ENCODE measurements at places on chromosomes 1 and 21. TPM values are rescaled to one million over a fixed set of nuclear protein-coding genes. Genes with fewer than 3 reads are reported as not detected.

DNA sequence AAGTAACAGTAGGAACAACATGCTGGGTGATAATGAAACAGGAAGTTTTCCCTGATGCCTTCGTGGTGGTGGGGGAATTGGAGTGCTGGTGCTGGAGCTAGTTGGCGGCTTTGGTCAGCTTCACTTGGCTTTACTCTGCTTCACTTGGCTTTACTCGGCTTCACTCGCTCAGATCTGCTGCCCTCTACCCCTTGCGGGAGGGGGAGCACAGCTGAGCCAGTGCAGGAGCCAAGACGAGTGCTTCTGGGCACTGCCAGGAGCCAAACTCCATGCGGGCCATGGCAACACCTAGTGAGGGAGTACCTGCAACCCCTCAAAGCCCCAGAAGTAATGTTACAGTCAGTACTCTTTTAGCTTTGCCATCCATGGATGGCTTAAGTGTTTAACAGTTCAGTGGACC lies 10.6 kb upstream of the PRKACB start:
- DNase-seq = no peak
- H3K36me3 ChIP-seq = no peaks in the 10 kb centered on the region
- H3K4me1 ChIP-seq = no peaks in the 10 kb centered on the region
- no peaks in the 10 kb centered on the region for H3K27me3 ChIP-seq
- H3K27ac ChIP-seq = no peak overlapping the region

GRCh38 chr1:27672750-27673112 lies 739 bp upstream of the IFI6 start:
- no peaks in the 10 kb centered on the region for H3K36me3 ChIP-seq
- H3K27me3 ChIP-seq = no peaks in the 10 kb centered on the region
- H3K4me3 ChIP-seq = no peak overlapping the region
- peaks cover 28% of the 10 kb centered on the region for H3K4me1 ChIP-seq

DNA sequence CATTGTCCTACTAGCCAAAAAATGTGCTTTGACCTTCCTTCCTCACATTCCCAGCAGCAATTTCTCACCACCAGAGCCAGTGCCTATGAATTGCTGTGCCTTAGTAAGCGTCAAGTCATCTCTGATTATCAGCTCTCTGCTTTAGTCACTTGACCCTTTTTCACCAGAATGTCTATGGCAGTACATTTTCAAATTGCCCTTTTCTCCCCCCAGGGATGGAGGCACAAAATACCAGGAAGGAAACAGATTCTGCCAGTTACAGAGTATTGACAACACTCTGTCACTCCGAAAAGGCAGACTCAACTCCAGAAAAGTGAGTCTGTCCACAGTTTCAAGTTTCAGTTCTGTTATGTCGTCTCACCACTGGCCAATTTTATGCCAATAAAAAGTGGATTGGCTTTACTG lies 167.4 kb downstream of the TNFSF18 start:
- H3K36me3 ChIP-seq = no peaks in the 10 kb centered on the region
- peaks cover 8% of the 10 kb centered on the region for H3K4me1 ChIP-seq
- DNase-seq = no peak
- H3K27me3 ChIP-seq = no peaks in the 10 kb centered on the region
- no peak overlapping the region for H3K4me3 ChIP-seq
- no peak overlapping the region for H3K27ac ChIP-seq

- peaks cover 10% of the 10 kb centered on the region for H3K4me1 ChIP-seq
- H3K4me3 ChIP-seq = peak overlapping the region; percentile 98
- peak overlapping the region; percentile 81 for H3K27ac ChIP-seq
- H3K36me3 ChIP-seq = peaks cover 25% of the 10 kb centered on the region
Measured at GRCh38 chr1:43172527-43172972, 420 bp downstream of the CFAP57 start.

DNA sequence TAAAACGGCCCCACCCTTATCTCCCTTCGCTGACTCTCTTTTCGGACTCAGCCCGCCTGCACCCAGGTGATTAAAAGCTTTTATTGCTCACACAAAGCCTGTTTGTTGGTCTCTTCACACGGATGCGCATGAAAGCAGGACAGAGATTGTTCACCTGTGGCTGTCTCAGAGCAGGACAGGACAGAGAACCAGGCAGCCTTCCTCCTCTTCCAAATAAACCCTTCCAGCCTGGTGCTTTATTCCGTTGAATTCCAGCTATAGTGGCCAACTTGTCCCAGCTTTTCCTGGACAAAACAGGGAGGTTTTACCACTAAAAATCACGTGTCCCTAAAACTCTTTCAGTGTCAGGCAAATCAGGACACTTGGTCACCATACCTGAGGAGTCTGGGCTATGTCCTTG lies 9.5 kb upstream of the DMRTB1 start:
- DNase-seq = no peak
- H3K4me3 ChIP-seq = no peak overlapping the region
- H3K27ac ChIP-seq = no peak overlapping the region
- H3K36me3 ChIP-seq = no peaks in the 10 kb centered on the region
- peaks cover 8% of the 10 kb centered on the region for H3K27me3 ChIP-seq
- H3K4me1 ChIP-seq = no peaks in the 10 kb centered on the region

DNA sequence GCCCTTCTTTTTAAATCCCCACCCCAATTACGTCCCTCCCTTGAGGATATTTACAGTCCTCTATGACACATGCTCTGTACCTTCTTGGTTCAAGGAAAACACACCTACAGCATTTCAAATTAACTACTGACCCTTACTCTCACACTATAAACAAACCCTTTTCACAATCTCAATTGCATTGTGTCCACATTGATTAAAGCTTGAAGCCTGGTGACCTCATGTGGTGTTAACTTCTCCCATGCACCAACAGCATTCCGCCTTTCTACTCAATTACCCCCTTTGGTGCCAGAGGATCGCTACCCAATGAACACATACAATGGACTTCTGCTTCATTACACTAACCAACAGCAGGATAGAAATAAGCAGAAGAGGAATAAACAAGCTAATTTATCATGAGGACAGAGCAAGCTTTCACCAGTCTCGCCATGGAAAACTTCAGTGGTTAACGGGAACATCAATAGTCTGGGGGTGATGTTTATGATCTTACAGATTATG lies 15.2 kb downstream of the WLS start:
- no peak overlapping the region for H3K4me3 ChIP-seq
- no peaks in the 10 kb centered on the region for H3K36me3 ChIP-seq
- peaks cover 40% of the 10 kb centered on the region for H3K4me1 ChIP-seq
- DNase-seq = no peak
- no peak overlapping the region for H3K27ac ChIP-seq

- H3K4me1 ChIP-seq = peaks cover 22% of the 10 kb centered on the region
- H3K27ac ChIP-seq = peak overlapping the region; percentile 72
- no peak overlapping the region for H3K4me3 ChIP-seq
- no peaks in the 10 kb centered on the region for H3K27me3 ChIP-seq
Measured at GRCh38 chr1:23384312-23385058, 14.8 kb upstream of the ZNF436 start.

- H3K27ac ChIP-seq = no peak overlapping the region
- no peaks in the 10 kb centered on the region for H3K4me1 ChIP-seq
- H3K27me3 ChIP-seq = no peaks in the 10 kb centered on the region
- no peaks in the 10 kb centered on the region for H3K36me3 ChIP-seq
- DNase-seq = no peak
- no peak overlapping the region for H3K4me3 ChIP-seq
Measured at GRCh38 chr1:245484176-245484575, 329.4 kb downstream of the KIF26B start.

The HRNR gene
- 0.09 TPM for polyA plus RNA-seq

The PLA2G2F gene
- polyA plus RNA-seq = 0.26 TPM

The PADI2 gene
- 0.13 TPM for polyA plus RNA-seq

DNA sequence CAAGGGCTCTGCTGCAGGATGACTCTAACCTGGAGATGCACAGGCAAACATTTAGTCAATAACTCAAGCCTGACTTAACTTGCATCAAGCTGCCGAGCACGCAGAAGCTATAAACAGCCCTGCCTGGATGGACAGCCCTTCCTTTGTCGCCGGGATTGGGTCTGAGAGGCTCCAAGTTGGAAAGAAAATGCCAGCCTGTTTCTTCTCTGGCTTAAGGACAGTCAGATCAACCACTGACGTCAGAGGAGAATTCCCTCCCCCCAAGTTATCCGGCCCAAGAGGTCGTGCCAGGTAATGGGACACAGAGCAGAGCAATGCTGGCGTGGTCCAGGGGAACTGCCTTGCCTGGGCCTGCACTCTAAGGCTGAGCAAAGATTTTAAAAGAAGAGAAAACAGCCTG lies 27.1 kb upstream of the LRRC38 start:
- no peaks in the 10 kb centered on the region for H3K4me1 ChIP-seq
- no peak for DNase-seq
- no peak overlapping the region for H3K4me3 ChIP-seq
- no peak overlapping the region for H3K27ac ChIP-seq

The BOLA1 gene
- 13.8 TPM for polyA plus RNA-seq

DNA sequence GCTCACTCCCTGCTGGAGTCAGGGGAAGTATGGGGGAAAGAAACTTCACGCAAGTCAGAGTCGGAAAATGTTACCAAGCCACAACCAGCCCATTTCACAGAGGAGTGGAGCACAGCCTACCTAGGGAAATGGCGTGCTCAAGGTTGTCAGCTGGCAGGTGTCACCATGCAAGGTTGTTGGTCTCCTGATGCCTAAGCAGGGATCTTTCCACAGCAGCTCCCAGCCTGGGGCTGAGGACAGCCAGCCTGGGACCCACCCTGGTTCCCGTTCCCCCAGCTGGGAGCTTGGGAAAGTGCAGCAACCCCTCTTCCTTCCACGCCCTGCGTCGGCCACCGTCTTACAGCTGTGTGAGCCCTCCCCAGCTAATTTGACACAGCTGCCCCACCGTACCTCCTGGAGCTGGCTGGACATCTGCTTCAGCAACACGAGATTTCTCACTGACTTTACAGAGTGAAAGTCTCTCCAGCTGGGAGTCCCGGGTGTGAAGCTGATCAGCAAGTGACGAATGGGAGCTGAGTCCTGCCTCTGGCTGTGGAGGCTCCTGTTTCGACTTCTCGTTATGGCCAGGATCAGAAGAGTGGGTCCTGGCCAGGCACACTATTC lies 224.6 kb upstream of the RAB4A start:
- H3K27me3 ChIP-seq = peaks cover 14% of the 10 kb centered on the region
- H3K36me3 ChIP-seq = no peaks in the 10 kb centered on the region
- no peak overlapping the region for H3K4me3 ChIP-seq
- H3K27ac ChIP-seq = no peak overlapping the region

DNA sequence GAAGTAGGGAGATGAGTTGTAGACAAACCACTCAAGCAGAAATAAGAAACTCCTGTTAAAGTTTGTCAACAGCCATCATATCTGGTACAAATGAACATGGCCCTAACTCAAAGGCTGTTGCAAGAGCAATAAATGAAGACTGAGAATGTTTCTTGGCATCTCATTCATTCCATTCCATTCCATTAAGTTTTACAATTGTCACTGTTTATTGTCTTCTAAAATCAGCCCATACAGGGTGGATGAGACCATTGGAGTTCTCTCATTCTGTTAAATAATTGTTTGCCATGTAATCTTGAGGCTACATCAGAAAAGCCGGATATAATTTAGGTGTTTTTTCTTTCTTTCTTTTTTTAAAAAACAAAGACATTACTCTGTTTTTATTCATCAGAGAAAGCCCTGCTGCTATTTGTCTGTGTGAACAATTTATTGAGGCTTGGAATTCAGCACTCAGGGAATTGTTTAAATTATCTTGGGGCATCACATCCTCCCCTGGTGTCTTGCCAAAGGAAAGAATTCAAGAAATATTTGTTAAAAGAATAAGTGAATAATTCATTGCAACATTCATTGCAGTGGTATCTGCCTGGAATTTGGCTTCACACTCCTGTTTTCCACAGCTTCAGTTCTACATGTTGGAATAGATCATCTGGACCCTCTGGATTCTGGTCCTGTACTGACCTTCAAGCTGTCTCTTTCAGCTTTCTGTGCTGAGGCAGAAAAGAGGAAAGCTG lies 604.5 kb downstream of the PLPP3 start:
- no peaks in the 10 kb centered on the region for H3K4me1 ChIP-seq
- DNase-seq = no peak
- no peaks in the 10 kb centered on the region for H3K36me3 ChIP-seq
- H3K4me3 ChIP-seq = no peak overlapping the region
- no peak overlapping the region for H3K27ac ChIP-seq

GRCh38 chr1:233065685-233066084 lies 115.3 kb downstream of the NTPCR start:
- peaks cover 2% of the 10 kb centered on the region for H3K4me1 ChIP-seq
- H3K4me3 ChIP-seq = no peak overlapping the region
- no peak for DNase-seq
- peaks cover 1% of the 10 kb centered on the region for H3K36me3 ChIP-seq

DNA sequence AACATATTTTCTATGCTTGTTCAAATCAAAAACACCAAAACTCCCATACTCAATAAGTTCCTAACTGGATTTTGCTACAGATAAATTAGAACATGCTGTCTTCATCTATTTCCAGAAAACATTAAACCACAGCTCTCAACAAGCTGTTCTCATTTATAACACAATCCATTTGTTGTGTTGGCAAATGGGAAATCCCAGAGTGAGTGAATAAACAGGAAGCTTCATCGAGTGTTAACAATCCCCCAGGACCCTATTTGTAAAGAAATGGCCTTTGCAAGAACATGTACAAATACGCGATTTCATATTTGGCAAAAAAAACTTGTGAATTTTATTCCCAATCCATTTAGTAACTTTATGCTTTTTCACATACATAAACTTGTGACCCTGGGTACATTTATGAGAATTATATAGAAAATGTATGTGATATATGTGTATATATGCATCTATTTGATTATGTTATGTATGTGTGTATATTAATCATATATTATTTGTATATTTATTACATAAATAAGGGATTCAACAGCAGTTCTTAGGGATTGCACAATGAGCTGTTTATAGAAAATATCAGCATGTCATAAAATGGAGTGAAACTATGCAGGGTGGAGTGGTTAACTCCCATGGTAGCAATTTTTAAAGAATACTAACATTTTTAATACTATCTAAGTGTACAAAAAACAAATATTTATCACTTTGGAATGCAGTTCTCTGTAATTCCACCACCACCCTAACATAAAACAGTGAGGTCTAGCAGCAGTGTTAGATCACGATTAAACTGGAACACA lies 160.0 kb downstream of the NEGR1 start:
- no peaks in the 10 kb centered on the region for H3K4me1 ChIP-seq
- no peak overlapping the region for H3K4me3 ChIP-seq
- no peaks in the 10 kb centered on the region for H3K36me3 ChIP-seq
- H3K27ac ChIP-seq = no peak overlapping the region

The NBPF20 gene
- 3.8 TPM for polyA plus RNA-seq

DNA sequence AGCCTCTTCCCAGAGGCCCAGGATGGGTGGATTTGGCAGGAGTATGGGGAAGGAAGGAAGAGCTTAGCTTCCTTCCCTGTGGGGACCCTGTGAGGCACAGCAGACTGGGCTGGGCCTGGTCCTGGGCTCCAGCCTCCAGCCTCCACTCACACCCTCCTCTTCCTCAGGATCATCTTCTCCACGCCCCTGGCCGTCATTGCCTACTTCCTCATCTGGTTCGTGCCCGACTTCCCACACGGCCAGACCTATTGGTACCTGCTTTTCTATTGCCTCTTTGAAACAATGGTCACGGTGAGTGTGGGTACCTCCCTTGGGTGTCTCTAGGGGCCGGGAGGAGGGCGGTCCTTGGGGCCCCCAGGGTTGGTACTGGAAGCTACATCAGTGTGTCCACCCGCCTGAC lies 10.1 kb downstream of the MFSD2A start:
- no peaks in the 10 kb centered on the region for H3K27me3 ChIP-seq
- peaks cover 73% of the 10 kb centered on the region for H3K36me3 ChIP-seq
- no peak for DNase-seq
- no peak overlapping the region for H3K27ac ChIP-seq

The GCSAML gene
- not detected for polyA plus RNA-seq

Data from keratinocyte (primary cell).